ENCODE measurements at places on chromosomes 13 and 19.
A peak's percentile ranks its signal among the peaks of the same experiment; 100 is the strongest.

DNA sequence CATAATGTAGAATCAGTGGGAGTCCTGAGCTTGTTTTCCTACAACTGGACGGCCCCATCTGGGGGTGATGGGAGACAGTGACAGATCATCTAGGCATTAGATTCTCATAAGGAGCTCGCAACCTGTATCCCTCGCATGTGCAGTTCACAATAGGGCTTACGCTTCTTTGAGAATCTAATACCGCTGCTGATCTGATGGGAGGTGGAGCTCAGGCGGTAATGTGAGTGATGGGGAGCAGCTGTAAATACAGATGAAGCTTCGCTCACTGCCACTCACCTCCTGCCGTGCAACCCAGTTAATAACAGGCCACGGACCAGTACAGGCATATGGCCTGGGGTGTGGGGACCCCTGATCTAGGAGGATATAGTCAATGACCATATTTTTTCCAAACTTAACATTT is 38.8 kb downstream of the RCBTB1 start:
- DNase-seq: no peak

DNA sequence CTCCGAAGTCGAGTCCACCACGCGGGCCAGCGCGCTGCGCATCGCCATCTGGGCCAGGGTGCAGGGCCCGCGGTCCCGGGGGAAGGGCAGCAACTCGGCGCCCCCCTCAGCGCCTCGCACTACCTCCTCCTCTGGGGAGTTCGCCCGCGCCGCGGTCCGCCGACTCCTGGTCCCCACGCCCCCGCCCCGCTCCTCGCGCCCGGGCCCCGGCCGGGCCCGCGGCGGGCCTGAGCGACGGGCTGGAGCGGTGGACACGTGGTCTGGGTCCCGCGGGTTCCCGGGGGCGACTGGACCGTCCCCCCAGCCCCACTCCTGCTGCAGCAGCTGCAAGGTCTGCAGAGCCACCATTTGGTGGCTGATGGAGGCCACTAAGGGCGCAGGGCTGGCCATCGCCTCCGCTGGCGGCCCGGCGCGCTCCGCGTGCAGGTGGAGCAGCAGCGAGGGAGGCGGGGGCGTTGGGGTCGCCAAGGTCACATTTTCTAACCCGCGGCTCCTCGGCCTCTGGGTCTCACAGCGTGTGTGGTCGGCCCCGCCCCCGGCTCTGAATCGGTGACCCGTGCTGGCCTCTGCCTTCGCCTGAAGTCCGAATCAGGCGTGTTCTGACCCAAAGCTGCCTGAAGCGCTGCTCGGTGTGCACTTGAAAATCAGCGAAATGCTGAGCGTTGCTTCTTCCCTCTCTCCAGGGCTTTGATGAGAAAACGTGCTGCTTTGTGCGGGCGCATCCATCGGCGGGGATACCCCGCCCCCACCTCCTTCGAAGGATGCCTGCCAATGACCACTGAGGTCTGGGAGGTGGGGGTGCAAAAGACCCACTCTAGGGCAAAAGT is at the start of gene DLEU7:
Gene DLEU7, minus strand, starts transcription at position 436 of the 827 bp plus-strand sequence. Its CDS starts 46 bp downstream, at position 390.
- no peak for DNase-seq

DNA sequence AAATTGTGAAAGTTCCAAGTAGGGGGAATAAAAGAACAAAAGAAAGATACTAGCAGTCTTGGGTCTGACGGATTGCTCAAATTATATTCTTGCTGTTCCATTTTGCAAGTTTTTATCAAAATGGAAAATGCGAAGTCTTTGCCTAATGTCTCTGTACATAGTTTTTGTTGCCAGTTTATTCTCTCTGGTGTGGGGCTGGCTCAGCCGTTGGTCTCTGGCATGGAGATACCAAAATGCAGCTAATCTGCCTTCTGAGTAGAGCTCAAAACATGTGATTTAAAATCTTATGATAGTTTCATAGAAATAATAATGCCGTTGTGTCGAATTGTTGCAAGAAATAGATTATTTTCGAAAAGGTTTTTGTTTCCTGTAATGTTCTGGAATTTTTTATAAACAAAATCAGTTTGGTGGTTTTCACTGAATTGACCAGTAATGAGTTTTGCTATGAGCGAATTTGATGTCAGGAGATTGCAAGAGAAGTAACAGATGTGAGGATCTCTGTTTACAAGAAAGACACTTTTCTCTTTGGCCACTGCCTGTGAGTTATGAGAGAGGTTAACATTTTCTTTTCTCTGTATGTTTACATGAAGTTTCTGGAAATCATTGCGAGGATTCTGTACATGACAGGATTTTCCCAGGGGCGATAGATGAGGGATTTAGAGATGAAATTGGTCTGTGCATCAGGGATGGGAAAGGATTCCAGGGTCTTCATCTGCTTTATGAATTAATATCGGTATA is 147.0 kb downstream of the DCT start:
- DNase-seq: no peak

GRCh38 chr19:13557756-13558398 is 51.6 kb upstream of the CACNA1A start:
- DNase-seq: peak; percentile 49

DNA sequence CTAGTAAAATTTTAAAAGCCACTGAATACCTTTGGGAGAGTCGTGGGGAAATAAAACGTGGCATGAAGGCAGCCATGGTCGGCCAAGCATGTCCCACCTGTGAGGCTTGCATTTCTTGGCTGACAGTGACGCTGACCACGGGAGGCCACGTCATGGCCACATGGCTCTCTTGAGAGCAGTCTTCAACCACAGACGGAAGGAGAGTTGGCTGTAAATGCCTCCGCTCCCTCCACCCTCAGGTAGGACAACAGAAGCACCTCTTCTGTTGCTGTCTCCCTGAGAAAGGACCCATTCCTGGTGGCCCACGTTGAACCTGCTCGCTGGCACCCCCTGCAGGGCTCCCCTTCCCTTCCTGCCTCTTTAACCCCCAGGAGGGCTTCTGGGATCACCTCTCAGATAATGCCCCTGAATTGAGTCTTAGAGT is 10.6 kb upstream of the LRRC25 start:
- DNase-seq: peak; percentile 62

GRCh38 chr13:94218951-94219350 is 260.5 kb downstream of the DCT start:
- DNase-seq: no peak

- no peak for DNase-seq
Observed at GRCh38 chr13:41648314-41648935, 191.1 kb downstream of the RGCC start.

DNA sequence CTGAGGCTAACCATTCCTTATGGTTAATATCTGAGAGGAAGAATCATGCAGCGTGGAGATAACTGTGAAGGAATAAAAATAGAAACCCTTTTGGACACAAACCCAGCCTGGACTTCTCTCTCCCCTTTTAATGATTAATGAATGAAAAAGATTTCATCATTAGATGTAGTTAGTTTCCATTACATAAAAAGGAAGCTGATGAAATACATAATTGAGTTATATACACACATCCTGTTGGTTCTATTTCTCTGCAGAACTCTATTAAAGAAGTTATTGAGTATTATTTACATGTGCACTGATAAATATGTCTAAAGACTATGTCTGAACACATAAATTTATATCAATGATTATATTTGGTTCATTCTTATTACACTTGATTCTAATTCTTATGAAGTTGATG is 465.3 kb downstream of the GPC5 start:
- no peak for DNase-seq

DNA sequence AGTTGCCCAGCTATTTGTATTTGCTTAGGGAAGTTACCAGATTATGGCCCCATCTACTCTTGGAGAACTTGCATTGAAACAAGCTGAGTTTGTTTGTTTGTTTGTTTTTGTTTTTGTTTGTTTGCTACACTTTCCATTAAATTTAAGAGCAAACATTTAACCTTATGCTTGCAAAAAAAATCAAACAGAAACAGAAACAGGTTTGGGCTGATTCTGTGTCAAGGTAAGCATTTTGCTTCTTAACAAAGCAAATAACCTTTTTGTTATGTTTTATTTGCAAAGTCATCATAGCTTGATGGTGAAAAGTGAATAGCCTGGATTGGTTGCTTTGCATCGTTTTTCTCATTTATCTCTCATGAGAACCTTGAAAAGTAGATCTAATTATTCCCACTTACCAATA is 531.8 kb downstream of the EFNB2 start:
- no peak for DNase-seq

DNA sequence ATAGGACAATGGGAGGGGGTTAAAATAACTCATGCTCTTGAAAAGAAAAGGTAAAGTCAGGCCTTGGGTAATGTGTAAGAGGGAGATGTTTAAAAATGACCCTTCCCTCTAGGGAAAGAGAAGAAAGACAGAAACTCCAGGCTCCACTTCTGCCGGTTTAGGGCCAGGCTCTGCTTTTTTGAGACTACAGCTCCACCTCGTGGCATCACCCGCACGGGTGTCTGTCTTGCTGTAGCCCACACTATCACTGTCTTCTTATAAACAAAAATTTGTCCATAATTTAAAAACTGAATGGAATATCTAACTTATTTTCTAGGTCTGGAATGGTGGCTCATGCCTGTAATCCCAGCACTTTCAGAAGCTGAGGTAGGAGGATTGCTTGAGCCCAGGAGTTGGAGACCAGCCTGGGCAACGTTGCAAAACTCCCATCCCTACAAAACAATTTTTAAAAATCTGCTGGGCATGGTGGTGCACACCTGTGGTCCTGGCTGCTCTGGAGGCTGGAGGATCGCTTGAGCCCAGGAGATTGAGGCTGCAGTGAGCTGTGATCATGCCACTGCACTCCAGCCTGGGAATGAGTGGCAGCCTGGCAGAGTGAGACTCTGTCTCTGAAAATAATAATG is 65.1 kb upstream of the GTF3A start:
- DNase-seq: peak; percentile 56

DNA sequence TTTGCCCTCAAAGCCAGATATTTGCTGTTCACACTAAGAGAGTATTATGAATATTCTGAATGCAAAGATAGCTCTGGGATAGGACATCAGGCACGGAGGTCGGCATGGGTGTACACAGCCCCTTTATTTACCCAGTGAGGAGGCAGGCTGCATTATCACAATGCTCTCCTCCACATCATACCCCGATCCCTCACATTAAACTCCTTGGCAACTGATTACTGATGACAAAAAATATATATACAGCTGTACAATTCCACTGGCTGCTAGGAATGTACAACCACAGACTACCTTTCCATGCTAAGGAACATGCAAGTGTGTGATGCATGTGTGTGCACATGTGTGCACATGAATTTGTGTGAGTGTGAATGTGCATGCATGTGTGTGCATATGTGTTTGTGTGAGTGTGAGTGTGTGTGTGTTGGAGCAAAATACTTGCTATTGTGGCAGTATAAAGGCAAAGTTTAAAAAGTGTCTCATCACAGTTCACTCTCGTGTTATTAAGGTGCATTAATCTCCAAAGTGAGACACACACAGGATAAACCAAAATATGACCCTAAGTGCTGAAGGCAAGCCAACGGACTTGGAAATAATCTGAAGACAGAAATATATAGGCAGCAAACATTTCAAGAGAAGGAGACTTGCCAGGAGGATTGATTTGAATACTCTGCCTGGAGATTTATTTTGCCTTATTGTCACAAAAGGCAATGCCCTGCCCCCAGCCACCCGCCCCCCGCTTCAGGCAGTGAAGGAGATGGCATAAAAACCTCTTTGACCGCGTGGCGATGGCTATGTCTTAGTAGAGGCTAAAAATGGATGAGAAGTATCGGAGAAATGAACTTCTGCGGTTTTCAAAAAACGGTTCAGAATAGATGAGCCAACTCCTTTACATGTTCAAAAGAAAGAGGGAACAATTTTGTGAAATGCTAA is 274.8 kb downstream of the TSHZ3 start:
- DNase-seq: no peak

GRCh38 chr19:53626976-53627375 is 4.8 kb upstream of the DPRX start:
- no peak for DNase-seq

DNA sequence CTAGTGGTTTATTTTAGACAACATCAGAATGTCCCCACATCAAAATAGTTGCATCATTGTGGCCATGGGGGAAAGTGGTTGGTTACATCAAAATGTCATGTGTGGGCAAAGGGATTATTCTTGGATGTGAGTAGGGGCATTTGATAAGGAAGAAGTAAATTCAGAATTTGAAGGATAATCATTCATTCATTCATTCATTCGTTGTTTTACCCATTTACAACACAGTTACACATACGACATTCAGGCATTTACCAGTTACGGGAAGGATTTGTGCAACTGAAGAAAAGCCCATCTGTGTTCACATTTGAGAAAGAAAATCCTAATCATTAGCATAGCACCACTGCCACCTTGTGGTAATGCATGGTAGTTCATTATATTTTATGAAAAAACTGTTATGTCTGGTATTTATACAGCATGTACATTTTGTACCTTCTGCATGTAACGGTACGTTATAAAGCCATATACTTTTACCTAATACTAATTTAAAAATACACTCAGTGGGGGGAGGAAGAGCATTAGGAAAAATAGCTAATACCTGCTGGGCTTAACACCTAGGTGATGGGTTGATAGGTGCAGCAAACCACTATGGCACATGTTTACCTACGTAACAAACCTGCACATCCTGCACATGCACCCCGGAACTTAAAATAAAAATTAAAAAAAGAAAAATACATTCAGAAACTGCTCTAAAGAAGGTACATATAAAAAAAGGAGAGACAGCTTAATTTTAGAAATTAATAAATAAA is 62.1 kb downstream of the DGKH start:
- peak; percentile 65 for DNase-seq

DNA sequence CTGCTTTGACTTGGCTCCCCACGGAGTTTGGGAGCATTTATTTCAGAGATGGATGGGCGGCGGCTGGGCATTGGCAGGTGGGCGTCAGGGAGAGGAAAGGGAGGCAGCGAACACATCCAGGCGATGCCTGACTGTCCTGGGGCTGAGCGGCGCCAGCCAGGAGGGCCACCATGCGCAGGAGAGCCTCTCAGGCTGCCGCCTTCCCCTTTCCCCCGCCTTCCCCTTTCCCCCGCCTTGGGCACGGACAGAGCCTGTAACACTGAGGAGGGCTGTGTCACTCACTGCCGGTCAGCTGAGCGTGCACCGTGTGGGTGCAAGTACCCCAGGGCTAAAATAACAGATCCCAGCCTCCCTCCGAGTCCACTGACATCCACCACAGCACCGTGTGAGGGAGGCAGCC is 11.4 kb downstream of the MCF2L start:
- no peak for DNase-seq

DNA sequence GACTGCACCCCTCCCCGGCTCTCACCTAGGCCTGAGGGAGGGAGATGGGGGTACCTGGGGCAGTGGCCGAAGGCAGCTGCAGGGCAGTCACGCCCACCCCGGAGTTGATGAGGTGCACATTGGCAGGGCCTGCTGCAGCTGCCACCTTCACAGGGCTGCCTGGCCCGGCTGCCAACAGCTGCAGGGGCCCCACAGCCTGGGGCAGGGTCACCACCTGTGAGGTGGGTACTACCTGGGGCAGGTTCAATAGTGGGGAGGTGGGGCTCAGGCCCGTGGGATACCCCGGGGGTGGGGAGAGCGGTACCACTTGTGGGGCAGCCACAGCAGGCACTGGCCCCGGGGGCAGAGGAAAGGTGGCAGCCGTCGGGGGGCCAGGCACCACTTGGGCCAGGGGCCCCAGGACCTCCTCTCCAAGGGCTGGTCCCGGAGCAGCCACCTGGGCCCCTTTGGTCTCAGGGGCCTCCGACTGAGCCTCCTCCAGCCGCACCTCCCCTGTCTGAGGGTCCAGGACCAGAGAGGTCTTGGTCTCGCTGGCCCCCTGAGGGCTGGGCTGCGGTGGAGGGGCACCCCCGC is 2.7 kb downstream of the SIX5 start:
- no peak for DNase-seq

- DNase-seq: no peak
Observed at GRCh38 chr19:37412700-37413099, 41.8 kb downstream of the ZNF527 start.

Data from RPMI8226 (cell line).